ENCODE measurements at places on chromosomes 2 and 18.

- no peak for DNase-seq
Observed at GRCh38 chr2:152134488-152135280, 35.8 kb upstream of the CACNB4 start.

DNA sequence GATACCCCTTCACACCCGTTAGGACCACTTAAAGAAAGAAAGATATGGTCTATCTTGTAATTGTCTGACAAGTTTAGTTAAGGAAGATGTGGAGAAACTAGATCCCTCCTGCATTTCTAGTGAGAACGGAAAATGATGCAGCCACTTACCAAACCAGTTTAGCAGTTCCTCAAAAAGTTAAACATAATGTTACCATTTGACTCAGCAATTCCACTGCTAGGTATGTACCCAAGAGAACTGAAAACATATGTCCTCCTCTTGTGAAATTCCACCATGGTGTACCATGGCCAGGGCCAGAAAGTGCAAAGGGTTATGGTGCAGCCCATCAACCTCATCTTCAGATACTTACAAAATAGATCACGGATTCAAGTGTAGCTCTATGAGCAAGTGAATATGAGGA lies 79.0 kb upstream of the ID2 start:
- no peak for DNase-seq

DNA sequence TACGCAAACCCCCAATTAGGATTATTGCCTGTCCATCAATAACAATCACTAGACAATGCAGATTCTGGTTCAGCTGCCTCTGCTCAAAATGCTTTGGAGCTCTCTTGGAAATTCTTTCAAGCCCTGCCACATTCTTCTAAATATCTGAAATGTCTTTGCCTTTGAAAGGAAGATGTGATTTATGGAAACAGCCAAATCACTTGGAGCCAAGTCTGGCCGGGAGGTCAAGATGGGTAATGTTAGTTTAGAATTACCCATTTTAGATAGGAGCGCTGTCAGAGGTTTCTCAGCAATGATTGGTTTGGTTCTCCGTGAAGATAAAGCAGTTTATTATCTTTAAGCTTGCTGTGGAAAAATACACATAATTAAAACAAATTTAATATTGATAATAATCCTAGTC lies 306.7 kb downstream of the SETBP1 start:
- DNase-seq: no peak

DNA sequence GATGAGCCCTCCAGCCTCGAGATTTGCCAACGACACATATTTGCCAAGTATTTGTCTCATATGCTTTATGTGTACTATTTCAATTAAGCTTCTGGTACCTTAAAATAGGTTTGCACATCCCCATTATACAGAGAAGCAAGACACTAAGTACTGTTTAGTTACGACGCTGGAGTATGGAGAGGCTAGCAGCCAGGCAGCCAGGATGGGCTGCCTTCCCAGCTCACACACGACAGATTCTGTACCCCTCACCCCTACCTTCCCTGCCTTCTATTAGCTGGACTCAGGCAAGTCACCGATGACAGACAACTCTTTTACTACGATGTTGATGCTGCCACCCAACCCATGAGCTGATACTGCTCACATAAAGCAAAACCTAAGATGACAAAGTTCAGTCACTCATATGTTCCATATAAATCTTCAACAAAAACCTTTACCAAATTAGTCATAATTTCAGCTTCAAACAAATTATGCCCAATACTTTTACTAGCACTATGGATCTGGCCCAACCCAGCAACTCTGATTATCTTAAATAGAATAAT lies 17.0 kb downstream of the PDIA6 start:
- no peak for DNase-seq

GRCh38 chr2:105143467-105144151 lies 97.9 kb upstream of the GPR45 start:
- no peak for DNase-seq

DNA sequence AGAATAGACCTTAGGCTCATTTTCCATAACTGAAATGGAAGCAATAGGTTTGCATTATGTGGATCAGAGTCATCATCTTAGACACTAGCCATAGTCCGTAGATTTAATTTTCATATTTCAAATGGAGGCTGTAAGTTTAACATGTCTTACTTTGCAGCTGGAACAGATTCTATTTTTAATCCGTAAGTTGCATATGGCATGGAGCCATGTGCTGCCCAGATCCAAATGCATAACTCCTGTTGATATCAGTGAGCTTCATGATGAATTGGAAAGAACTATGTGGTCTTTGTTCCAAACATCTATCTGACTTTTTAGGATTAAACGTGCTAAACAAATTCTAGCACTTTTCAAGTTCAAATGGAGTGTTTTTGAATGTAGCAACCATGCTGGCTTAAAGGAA lies 43.4 kb downstream of the MEIS1 start:
- DNase-seq: no peak

GRCh38 chr18:76593843-76594242 lies 98.8 kb upstream of the ZNF516 start:
- no peak for DNase-seq

GRCh38 chr2:5067816-5068215 lies 624.4 kb upstream of the SOX11 start:
- no peak for DNase-seq

- DNase-seq: no peak
Observed at GRCh38 chr18:58212274-58212673, 168.2 kb downstream of the NEDD4L start.

GRCh38 chr2:223086370-223086981 lies 34.5 kb downstream of the KCNE4 start:
- no peak for DNase-seq

DNA sequence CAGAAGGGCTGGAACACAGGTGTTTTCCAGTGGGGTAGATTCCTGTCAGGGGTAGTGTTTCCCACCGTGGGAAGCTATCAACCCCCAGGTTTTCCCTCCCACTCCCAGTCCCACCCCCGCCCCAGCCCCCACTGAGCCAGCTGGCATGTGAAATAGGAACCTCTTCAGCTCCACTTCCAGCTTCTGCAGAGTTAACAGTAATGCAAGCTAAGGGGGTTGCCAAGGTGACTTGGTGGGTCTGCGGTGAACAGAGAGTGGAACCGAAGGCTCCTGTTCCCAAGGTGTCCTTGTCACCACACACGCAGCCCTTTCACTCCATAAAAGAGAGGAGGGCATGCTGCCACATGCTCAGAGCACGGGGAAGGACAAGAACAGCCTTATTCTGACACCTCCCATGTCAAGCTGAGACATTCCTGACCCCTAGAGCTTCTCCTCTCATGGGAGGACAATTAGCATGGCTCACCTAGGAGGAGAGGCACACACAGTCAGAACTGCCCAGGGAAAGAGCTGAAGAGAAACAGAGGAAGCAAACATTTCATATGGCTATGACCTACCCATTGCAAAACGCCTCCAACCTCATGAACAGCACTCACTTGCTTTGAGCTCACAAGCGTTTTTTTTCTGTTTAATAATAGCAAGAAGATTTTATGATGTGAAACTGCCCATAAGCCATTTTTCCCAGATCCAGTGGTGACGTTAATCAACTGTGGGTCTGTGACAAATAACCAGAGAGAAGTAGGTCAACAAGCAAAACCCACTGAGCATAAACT lies 39.8 kb upstream of the TBC1D8 start:
- DNase-seq: no peak

- no peak for DNase-seq
Observed at GRCh38 chr2:191857259-191857805, 10.4 kb upstream of the CAVIN2 start.

DNA sequence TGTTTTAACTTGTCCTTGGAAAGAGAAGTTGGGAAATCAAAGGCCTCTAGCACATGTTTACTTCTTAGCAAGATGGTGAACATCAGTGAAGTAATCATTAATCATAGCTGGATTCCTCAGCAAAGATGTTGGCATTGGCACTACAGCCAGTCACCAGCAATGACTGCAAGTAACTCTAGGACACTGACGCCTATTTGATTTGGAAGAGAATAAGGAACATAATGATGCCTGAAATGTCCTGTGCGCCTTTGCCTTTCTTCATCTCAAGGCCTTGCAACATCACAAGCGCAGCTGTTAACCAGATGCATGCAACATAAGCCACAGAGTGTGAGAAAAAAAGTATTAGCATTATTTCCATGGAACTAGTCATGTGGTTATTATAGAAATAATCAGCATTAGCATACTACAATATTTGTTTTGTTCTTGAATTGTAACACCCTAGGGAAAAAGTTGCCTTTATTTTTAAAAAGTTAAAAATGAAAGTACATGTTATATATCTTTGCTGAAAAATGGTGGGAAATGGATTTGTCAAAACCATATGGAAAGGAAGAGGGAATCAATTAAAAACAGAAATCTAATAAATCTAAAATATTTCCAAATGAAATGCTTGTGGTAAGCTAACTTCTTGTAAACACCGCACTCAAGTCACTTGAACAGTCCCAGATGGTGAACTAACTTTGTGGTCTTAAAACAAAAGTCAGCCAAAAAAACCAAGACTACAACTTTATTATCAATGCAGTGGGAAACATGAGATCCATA lies 55.6 kb downstream of the THADA start:
- DNase-seq: no peak

Measured in activated T-helper 9 cell treated with anti-CD3 and anti-CD28 coated beads, Interleukin-2, amount 50 U/mL, for 16 hours (primary cell).